Stimulated activated CD8-positive, alpha-beta memory T cell treated with anti-CD3 and anti-CD28 coated beads, Interleukin-12 subunit alpha, Interleukin-12 subunit beta, amount 100 ng/mL, for 4 hours (primary cell): ENCODE measurements at places on chromosomes 12 and 14.

GRCh38 chr12:51823875-51824565 is 24.5 kb downstream of the FIGNL2 start:
- DNase-seq, result no peak

DNA sequence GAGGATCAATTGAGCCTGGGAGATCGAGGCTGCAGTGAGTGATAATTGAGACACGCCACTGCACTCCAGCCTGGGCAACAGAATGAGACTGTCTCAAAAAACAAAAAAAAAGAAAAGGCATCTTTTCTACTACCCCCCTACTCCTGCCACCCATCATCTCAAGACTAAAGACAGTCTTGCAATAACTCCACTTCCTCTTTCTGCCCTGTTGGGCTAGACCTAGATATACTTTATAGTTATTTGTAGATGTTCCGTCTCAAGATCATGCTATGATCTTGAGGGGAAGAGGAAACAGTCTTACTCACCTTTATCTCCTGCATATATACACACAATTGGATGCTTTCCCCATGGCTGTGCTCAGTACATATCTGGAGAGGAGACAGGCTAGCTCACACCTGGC is 12.1 kb upstream of the ESPL1 start:
- DNase-seq, result no peak

DNA sequence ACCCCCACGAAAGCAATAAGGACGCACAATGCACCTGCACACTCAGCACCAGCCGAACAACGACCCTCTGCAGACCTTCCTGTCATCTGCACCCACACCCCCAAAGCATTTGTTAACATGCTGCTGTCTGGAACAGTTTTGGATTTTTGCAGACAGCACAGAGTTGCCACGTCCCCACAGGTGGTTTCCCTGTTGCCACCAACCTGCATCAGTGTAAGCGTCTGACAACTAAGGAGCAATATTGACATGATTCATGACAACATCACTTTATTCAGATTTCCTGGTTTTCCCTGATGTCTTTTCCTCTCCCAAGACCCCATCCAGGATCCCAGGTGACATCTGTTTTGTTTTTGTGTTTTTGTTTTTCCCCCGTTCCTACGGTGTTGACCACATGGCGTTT is 150.7 kb upstream of the C14orf180 start:
- DNase-seq, result no peak

- DNase-seq, result no peak
These were observed 93.3 kb downstream of the MYRFL start for GRCh38 chr12:69918287-69918686.
